ENCODE measurements at places on chromosomes 6 and 20.

- no peak for DNase-seq
These were observed 213.2 kb upstream of the NT5E start for GRCh38 chr6:85236636-85237035.

DNA sequence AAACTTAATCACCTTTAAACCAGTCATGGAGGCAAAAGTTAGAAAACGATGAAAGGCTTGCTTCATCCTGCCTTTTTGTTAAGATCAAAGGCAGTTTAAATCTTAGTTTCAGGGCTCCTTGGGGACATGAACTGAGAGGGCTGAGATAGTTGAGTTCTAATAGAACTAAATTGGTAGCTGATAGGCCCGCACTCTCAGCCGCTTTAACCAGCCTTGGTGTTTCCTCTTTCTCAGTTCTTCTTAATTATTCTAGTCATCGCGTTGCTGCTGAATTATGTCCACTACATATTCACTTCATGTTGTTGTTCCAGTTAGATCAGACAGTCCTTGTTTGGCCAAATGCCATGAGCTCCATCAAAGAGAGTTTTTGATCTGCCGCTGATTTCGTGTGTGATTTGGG lies 72.5 kb downstream of the ANKS1A start:
- no peak for DNase-seq

GRCh38 chr6:105174512-105174911 lies 5.3 kb downstream of the POPDC3 start:
- DNase-seq, result no peak

DNA sequence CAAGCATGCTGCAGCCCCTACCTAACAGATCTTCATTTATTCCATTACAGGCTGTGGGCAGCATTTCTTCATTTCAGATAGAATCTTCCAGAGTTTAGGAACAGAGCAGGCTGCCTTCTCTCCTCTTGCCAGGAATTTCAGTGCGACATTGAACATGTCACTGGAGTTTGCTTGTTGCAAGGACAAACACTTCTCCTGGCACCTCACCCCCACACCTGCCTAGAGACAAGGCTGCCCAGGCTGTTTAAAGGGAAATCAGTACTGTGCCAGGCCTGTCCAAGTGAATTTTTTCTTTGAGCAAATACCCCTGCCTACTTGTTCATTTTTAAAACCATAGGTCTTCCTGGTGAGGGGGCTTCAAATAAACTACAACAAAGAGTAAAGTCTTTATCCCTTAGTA lies 594.1 kb downstream of the PTPRT start:
- DNase-seq, result no peak

GRCh38 chr6:148431413-148431812 lies 88.8 kb downstream of the SASH1 start:
- DNase-seq, result no peak
